SW480 (cell line): ENCODE measurements at places on chromosomes 11 and 22.

DNA sequence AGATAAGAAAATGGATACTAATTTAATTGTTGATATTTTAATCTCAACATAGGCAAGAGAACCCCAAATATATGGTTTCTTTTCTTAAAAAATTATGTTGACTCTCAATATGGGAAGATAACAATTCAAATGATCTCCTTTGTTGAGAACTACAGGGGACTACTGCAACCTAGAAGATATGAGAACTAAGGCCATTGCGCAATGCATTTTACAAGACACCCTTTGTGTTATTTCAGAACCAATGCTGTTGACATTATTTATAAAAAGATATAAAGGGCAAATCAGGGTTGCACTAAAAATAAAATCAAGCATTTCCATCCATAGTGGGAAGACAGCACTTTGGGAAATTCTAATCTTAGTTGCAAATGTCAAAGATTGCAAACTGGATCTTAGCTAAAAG, 322.3 kb downstream of the SOX6 start:
- DNase-seq: no peak

DNA sequence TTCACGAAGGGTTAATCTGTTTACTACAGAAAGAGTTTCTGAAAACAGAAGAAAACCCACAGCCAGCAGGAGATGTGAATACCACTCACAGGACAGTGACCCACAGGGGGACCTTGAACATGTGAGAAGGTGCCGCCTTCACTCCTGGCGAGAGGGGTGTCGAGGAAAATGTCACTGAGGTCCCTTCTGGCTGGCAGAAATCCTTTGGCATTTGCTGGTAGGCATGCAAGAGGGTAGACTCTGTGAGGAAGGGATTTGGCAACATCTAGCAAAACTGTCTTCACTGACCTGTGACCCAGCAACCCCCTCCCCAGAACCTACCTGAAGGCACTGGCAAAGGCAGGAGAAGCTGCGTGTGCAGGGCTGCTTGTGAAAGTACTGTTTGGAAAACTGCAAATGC, 8.6 kb downstream of the KCNQ1 start:
- no peak for DNase-seq

- no peak for DNase-seq
These were observed 24.6 kb downstream of the DAGLA start for GRCh38 chr11:61704838-61705237.

- no peak for DNase-seq
These were observed 31.3 kb downstream of the NEFH start for GRCh38 chr22:29511126-29511862.

GRCh38 chr11:15909937-15910598, 446.3 kb downstream of the SOX6 start:
- DNase-seq: peak; percentile 64

- DNase-seq: peak; percentile 72
These were observed 798 bp downstream of the AMPD3 start for GRCh38 chr11:10455637-10456487.
